ENCODE measurements at places on chromosomes 1 and 21.

GRCh38 chr1:154553056-154554030, 5.1 kb downstream of the UBE2Q1 start:
- DNase-seq: no peak

GRCh38 chr1:115317101-115318012, 20.7 kb downstream of the NGF start:
- DNase-seq: peak; percentile 73

- DNase-seq: no peak
These were observed 360.2 kb downstream of the DISC1 start for GRCh38 chr1:231986631-231987336.

GRCh38 chr1:28933277-28933676, 18.9 kb downstream of the EPB41 start:
- no peak for DNase-seq

- no peak for DNase-seq
These were observed 4.9 kb upstream of the COL6A2 start for GRCh38 chr21:46092811-46093667.

GRCh38 chr1:192756314-192756713, 52.5 kb upstream of the RGS2 start:
- DNase-seq: no peak

DNA sequence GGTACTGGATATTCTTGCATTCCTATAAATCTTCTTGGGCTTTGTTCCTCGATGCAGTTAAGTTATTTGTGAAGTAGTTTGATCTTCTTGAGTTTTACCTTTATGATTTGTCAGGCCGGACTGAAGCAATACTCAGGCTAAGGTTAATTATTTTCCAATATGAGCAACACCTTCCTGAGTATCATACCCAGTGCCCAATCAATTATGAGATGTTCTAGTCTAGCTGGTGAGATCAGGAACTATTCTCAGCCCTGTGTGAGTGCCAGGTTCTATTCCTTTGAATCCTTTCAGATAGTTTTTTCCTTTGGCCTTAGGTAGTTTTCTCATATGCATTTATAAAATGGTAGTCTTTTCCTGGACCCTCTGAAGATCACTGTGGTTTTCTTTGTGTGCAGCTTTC, 92.5 kb downstream of the SCMH1 start:
- no peak for DNase-seq

DNA sequence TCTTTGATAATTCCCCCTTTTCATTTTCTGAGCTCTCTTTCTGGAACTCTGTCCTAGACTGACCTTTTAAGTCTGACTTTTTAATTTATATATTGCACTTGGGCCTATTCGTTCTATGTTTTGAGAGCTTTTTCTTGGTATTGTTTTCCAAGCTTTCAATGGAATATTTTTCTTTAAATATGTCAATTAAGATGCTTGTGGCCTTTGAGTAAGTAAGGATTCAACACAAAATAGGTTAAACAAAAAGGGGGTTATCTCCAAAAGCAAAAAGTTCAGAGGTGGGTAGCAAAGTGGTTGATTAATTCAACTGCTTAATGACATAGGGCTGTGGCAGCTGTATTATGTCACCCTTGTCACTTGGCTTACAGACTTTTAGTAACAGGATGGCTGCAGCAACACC, 315.9 kb downstream of the LMX1A start:
- no peak for DNase-seq

GRCh38 chr1:228038387-228039005, 31.7 kb downstream of the WNT3A start:
- DNase-seq: no peak

GRCh38 chr1:223870617-223871574, 25.1 kb upstream of the TP53BP2 start:
- DNase-seq: no peak

DNA sequence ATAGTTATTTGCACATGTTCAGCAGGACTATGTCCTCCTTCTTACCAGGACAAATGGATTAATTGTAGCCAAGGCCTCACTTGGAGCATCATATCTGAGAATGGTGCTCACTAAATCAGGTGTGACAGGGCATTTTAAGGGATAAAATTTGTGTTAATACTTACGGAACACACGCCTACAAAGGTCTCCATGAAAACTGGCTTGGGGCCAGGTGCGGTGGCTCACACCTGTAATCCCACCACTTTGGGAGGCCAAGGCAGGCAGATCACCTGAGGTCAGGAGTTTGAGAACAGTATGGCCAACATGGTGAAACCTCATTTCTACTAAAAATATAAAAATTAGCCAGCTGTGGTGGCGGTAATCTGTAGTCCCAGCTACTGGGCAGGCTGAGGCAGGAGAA, 75.1 kb upstream of the CAPZB start:
- no peak for DNase-seq

- DNase-seq: no peak
These were observed 26.2 kb downstream of the UMODL1 start for GRCh38 chr21:42097274-42097673.

DNA sequence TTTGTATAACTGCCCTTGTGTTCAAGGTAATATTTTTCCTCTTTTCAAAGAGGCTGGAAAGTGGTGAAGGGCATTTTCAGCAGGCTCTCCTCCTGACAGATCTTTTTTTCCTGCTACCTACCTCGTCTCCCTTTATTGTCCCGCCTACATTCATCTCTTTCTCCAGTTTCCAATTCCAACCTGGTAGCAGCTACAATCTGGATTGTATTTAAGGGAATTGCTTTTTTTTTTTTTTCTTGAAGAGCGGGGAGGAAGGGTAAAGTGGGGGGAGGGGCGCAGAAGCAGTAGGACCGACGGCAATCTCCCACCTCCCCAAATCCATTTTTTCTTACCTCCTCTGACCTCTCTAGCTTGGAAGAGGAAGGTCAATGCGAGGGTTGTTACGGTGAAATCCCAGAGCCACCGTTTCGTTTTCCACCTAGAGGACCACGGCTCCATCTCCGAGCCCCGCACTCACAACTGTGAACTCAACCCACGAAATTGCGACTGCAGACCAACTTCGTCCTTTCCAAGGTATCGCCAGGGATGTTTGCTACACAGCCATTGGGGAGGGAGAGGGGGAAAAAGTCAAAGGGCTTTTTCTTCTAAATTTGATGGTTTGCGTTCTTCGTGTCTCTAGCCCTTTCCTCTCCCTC, 464 bp downstream of the COL11A1 start:
- DNase-seq: no peak

- DNase-seq: no peak
These were observed 250.3 kb downstream of the SDCCAG8 start for GRCh38 chr1:243505986-243506689.

DNA sequence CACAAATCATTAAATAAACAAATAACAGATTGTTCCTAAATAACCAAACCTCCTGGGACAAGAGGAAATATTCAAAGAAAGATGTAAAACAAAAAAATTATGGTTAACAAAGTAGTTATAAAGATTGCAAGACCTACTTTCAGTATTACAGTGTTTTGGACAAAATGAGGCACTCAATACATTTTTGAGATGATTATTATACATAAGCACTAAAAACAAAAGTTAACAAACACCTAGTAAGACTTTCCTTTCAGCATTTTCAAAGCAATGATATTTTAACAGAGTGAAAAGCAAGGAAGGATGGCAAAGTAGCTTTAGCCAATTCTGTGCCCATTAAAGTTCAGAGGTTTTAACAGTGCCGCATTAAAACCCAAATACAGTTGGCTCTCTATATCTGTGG, 17.2 kb downstream of the OMA1 start:
- no peak for DNase-seq

- no peak for DNase-seq
These were observed 49.7 kb downstream of the RAP1GAP start for GRCh38 chr1:21619375-21619947.

DNA sequence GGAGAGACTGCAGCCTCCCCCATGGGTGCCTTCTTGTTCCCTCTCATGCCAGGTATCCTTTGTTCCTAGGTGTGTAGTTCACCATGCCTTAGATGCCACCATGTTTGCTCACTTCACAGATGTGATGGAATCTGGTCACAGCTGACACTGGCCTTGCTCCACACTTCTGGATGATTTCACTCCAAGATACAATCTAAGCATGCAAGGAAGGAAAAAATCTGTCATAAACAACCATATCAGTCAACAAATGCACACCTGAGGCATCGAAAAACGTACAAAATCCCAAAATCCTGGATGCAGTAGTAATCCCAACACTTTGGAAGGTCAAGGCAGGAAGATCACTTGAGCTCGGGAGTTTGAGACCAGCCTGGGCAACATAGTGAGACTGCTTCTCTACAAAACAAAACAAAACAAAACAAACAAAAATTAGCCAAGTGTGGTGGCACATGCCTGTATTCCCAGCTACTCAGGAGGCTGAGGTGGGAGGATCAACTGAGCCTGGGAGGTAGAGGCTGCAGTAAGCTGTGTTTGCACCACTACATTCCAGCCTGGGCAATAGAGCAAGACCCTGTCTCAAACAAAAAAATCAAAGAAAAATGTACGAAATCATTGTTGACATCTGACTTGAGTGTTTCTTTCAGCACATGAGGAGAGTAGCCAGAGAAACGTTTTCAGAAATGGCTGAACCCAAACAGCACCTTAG, 17.1 kb upstream of the PTPRF start:
- no peak for DNase-seq

DNA sequence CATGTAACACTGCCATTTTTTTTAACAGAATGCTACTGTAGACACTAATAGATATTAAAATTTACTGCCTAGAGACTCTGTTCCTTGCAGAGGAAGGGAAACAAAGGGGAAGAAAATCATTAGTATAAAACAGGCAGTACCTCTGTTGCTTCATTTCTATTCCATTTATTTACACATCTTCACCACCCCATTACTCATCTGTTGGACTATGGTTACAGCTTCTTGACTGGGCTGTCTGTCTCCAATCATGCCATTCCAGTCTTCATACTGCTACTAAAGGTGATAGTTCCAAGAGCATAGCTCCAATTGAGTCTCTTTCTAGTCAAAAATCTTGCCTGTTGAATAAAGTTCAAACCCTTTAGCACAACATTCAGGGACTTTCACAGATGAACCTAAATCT, 22.2 kb upstream of the GPR25 start:
- DNase-seq: no peak

DNA sequence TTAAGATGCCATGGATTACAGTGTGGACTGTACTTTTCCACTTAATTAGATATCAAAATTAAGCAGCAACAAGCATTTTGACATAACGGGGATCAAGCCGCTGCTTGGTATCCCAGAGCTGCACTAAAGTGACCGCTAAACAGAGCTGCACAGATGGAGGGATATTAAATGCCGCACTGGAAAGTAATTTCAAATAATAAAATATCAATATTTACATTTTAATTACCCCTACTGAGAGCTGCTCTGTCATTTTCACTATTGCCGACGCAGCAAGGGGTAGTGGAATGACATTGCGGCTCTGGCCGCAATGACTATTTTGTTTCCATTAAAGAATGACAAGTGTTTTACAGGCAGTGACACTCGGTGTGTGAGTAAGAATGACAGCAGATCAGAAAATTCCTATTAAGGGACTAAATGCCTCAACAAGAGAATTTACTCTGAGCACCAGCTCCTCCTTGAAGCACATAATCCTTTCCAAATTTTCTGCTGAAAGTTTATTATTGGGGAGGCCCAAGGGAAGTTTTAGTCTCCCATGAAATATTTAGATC, 109.1 kb upstream of the USH2A start:
- peak; percentile 93 for DNase-seq

DNA sequence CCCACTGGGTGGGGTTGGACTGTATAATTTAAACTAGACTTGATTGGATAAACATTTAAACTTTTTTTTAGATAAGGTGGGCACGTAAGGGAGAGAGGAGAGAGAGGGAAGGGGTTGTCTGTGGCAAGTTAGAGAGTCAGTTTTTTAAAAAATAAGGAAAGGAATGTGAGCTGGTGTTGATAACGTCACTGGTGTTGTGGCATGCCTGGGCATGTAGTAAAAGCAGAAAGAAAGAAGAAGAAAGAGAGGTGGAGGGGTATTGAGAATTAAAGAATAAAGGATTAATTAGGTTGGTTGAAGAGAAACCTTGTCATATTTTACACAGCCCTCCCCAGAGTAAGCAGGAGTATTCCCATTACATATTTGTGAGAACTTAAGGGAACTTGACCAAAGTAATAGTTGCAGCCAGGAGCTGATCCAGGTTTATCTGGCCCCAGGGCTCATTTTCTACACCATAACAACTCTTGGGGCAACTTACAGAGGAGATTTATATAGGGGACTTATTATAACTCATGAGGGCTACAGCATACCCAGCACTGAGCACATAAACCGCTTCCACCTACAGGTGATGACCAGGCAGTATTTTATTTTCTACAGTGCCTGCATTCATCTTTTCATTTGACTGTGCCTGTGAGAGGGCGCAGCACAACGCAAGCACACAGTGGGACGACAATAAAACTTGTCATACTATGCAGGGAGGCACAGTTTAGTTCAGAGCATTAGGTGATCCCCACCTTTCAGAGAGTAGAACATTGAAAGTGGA, 70.2 kb downstream of the CCDC30 start:
- DNase-seq: no peak

GRCh38 chr1:119347858-119348257, 20.7 kb upstream of the HAO2 start:
- DNase-seq: no peak

- no peak for DNase-seq
These were observed 4.3 kb upstream of the CSF1 start for GRCh38 chr1:109906160-109906838.

DNA sequence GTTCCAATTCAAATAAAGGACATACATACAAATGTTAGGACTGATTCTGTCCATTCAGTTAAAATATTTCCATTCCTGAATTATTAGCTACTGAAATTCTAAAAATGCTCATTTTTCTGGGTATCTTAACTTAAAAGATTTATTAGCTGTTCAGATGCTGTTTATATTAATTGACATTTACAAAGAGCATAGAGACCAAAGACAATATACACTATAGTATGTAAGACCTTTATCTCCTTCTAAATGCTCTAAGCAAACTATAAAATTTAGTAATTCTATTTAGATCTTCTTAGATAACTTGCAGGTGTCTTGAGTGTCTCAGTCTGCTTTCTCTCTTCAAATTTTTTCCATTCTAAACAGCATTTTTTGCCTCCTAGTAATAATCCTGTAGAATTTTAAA, 39.3 kb downstream of the VAMP4 start:
- no peak for DNase-seq

GRCh38 chr1:89994231-89994804, 592 bp upstream of the ZNF326 start:
- no peak for DNase-seq

- no peak for DNase-seq
These were observed 52.1 kb upstream of the KANK4 start for GRCh38 chr1:62371375-62371774.

GRCh38 chr1:236535662-236536161, 11.9 kb downstream of the LGALS8 start:
- DNase-seq: no peak

GRCh38 chr21:43805275-43805800, 16.0 kb downstream of the RRP1 start:
- DNase-seq: no peak

Data from NCI-H524 treated with DMSO at 0.1 percent for 48 hours (cell line).